ENCODE measurements at places on chromosomes 16 and 17.

DNA sequence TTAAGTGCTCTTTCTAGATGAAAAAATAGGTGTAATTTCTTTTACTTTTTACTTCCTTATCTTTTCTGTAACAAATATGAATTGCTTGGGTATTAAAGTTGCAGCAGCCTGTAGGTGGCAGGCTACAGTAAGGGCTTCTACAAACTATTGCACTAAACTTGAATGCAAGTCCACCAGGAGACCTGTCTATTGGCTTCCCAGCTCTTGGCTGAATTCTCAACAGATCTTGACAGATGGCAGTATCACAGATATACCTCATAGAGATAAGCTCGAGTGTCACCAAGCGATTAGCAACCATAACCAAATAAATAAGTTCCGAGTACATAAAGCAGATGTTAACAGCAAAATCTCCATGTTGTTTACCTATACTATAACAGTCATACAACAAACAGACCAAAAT is 5.9 kb downstream of the BBS2 start:
- peak; percentile 5 for DNase-seq

- DNase-seq, result no peak
Measured at GRCh38 chr16:1193143-1193824, 31.8 kb downstream of the TPSG1 start.

GRCh38 chr17:80284631-80285030 is 24.0 kb downstream of the RNF213 start:
- no peak for DNase-seq

GRCh38 chr16:22348291-22348690 is 26.1 kb downstream of the CDR2 start:
- no peak for DNase-seq

DNA sequence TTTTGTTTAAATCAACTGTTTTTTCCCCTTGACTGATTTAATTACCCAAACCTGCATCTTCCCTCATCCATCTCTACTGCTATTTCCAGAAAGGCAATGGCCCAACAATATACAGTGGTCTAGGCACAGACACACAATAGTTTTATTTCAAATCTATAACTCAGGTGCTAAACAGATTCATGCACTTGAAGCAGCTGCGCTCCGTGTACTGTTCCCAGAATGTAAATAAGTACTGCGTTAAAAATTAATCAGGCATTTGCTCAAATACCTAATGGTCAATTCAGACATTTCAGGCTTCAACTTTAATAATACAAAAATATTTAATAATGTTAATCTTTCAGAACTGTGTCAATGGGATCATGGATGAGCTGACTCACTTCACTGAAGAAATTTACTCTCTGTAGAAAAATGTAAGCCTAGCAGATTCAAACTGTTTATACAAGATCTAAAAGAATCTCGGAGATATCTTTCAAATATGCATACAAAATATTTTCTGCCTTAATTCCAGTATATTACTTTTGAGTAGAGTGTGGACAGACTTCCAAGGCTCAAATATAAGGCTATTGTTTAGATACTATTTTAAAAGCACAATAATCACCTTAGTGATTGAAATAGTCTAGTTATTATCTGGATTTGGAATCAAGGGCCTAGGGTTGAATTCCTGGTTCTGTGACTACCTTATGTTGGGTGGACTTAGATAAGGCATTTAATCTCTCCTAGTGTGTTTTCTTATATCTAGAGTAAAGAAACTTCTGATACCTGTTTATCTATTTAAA is 97.4 kb upstream of the PSMD7 start:
- DNase-seq, result no peak

DNA sequence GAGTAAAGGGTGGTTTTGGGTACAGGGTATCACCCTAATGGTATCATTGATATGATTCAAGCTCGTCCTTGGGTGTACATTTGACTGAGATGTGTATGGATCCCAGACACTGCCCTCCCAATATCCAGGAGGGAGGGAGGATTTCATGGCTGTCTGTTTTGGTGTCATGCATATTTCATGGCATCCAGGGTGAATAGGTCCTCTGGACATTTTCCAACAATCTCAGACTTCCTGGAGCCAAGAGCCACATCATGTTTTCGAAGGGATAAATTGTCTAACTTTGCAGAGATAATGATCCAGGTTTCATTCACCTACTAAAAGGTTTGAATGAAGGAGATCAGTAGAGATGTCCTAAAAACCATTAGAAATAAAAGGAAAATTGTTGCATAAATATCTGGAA is 431.9 kb downstream of the SHISA9 start:
- no peak for DNase-seq

DNA sequence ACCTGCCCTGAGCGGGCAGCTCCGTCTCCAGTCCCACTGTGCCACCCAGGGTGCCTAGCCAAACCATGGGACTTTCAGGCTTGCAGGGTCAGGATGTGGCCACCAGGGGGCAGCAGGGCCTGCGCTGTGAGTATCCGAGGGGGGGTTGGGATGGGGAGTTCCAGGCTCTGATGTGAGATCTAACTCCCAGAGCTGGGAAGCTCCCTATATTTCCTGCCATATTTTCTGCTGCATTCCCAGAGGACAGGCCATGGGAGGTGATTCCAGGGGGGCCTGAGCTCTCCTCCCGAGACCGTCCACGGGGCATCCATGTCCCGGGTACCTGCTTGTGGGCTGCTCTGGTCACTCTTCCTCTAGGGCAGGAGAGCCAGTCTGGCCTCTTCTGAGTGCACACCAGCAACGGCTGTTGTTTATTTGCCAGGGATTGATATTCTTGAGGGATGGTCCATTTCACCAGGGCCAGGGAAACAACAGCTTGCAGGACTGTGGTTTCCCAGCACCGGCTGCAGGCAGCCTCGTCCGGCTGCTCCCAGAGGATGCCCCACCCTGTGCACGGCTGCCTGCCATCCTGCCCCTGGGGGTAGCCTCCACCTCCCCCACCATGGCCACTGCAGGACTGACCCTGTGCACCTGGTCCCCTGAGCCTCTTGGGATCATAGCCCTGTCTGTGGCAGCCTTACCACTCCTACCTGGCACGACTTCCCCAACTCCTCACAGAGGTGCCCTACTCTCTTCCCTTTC is 1.2 kb downstream of the GPR142 start:
- DNase-seq, result peak; percentile 52

GRCh38 chr17:75078284-75079022 is 9.3 kb upstream of the SLC16A5 start:
- DNase-seq, result no peak

DNA sequence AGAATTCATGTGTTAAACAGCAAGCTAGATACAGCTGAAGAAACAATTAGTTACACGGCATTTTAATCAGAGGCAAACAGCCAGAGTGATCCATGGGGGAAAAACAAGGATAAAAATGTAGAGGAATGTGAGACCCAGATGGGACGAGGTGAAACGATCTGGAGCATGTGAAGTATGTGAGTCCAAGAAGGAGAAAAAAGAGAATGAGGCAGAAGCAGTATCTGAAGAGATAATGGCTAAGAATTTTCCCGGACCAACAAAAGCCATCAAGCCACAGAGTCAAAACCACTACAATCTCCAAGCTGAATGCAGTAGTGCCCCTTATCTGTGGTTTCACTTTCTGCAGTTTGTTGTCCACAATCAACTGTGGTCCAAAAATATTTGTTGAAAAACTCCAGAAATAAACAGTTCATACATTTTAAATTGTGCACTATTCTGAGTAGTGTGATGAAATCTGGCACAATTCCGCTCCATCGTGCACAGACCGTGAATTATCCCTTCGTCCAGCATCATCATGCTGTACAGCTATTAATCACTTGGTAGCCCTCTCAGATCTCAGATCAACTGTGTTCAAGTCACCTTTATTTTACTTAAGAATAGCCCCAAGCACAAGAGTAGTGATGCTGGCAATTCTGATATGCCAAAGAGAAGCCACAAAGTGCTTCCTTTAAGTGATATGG is 18.8 kb downstream of the MYH10 start:
- no peak for DNase-seq

DNA sequence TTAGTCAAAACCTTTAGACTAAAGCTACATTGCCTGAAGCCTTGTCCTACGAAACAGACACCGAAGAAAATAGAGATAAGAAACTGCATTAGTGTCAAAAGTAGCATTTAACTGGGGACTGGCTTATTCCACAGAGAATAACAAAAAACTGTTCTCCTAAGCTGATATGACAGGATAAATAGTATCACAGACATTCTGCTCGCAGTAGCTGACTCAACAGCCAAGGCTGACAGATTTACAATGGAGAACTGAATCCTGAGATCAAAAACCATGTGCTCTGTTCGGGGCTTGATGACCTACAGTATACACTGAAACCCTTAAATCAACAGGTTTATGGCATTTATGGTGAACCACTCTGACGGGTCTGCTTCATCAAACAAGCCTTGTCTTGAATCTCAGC is 25.5 kb downstream of the ADAMTS18 start:
- no peak for DNase-seq

DNA sequence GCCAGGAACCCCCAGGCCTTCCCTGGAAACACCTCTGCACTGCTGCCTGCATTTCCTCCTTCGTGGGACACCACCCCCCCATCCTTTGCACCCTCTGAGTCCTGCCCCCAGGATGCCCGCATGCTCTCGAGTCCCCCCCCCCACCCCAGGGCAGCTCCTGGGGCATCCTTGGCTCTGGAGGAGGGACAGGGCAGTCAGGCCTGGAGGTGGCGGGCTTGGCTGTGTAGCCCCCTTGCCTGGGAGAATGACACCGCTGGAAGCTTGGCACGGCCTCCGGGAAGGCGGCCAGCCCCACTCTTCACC is 98.9 kb upstream of the GSE1 start:
- no peak for DNase-seq

DNA sequence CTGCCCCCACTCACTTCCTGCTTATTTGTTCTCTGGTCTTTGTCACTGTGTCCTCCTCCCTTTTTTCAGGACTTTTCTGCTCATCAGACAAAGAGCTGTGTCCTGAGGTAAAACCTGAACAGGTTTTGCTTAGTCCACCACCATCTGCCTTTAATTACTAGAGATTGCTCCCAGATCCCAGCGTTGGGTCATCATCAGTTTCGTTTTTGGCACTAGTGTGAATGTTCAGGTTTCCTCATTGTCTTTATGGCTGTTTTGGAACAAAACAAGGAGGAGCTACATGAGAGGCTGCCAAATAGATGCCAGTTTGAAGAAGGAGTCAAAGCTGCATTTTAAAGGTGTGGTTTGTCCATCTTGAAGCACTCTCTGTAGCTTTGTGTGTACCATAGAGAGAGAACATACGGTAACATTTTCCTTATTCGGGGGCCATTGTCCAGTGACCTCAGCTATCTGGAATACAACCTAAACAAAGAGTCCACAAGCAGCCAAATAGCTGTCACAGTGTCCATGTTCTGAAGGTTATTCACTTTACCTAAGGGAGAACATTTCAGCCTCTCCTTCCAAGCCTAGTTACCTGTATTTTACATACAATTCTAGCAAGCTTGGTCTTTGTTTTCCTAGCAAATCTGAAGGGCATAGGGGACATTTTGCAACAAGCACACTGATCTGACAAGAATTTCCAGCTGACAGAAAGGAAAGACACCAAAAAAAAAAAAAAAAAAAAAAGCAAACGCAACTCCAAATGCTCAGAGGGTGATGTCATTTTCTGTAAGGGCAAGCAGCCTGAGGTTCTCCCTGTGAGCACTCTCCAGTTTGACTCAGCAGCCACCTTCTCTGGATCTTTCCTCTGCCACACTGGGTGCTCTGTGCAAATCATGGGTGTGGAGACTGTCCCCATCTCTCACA is 196.1 kb downstream of the NTN1 start:
- no peak for DNase-seq

DNA sequence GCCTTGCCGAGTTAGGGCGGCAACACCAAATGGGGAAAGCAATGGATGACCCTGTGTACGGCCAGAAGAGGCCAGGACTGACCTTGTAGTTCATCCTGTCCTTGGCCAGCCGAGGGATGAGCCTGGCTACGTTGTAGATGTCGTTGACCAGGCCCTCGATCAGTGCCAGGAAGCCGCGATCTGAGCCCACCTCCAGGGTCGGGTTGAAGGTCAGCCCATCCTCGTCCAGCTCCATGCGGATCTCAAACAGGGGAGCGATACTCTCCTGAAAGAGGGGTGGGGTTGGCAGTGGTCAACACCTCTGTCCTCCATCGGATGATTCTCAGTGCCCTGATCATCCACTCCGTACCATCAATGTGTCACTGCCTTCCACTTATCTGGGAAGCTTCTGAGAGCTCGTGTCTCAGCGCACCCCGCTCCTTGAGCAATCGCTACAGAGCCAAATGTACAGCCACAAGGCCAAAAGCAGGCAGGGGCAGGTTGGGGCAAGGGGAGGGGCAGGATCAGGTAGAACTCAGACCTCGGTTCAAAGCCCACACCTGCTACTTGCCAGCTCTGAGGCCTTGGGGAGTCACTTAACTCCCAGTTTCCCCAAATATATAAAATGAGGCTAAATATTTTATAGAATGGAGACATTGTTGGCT is 39.9 kb downstream of the DNAH17 start:
- no peak for DNase-seq

- DNase-seq, result no peak
Measured at GRCh38 chr16:4463522-4464163, 10.8 kb downstream of the NMRAL1 start.

GRCh38 chr17:55668312-55668920 is 54.2 kb downstream of the TMEM100 start:
- no peak for DNase-seq

GRCh38 chr16:16048904-16049582 is 99.6 kb downstream of the ABCC1 start:
- DNase-seq, result no peak

DNA sequence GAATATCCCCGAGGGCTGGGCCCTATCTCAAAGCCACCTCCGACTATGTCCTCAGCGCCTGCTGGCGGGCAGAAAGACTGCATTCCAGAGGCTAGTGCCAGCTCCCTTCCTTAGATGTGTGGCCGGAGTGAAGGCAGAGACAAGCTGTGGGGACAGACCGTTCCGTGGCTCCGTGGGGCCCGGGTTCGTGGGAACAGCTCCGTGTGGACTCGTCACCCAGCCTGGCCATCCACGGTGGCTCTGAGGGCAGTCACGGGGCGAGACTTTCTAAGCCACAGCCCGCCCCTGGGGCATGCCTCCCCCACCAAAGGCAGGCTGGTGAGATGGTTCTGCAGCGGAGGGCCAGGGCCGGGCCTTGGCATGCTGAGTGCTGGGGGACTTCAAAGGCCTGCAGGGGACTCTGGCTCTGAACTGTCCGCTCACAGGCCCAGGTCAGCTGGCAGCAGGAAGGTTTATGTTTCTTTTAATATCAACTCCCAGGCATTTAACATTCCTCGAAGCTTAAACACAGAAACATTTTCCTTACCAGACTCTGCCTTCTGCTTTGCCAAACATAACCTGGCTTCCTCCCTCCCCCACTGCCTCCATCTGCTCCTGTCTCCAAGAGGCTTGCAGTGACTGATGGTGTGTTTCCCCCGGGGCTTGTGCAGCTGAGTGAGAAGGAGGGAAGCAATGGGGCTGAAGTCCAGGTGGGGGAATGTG is 50.4 kb downstream of the TIMM22 start:
- DNase-seq, result no peak

All from stimulated activated CD8-positive, alpha-beta memory T cell treated with anti-CD3 and anti-CD28 coated beads, Interleukin-7, amount 100 ng/mL, for 1 hour (primary cell).